ENCODE measurements at places on chromosomes 6 and 20. TPM values are rescaled to one million over a fixed set of nuclear protein-coding genes. Genes with fewer than 3 reads are reported as not detected.

SLC24A3 gene
- total RNA-seq: not detected

GRCh38 chr6:36615018-36615761 is 21.0 kb downstream of the SRSF3 start:
- no peak for DNase-seq

- no peak for DNase-seq
Observed at GRCh38 chr20:60202046-60202445, 243.8 kb downstream of the CDH26 start.

DNA sequence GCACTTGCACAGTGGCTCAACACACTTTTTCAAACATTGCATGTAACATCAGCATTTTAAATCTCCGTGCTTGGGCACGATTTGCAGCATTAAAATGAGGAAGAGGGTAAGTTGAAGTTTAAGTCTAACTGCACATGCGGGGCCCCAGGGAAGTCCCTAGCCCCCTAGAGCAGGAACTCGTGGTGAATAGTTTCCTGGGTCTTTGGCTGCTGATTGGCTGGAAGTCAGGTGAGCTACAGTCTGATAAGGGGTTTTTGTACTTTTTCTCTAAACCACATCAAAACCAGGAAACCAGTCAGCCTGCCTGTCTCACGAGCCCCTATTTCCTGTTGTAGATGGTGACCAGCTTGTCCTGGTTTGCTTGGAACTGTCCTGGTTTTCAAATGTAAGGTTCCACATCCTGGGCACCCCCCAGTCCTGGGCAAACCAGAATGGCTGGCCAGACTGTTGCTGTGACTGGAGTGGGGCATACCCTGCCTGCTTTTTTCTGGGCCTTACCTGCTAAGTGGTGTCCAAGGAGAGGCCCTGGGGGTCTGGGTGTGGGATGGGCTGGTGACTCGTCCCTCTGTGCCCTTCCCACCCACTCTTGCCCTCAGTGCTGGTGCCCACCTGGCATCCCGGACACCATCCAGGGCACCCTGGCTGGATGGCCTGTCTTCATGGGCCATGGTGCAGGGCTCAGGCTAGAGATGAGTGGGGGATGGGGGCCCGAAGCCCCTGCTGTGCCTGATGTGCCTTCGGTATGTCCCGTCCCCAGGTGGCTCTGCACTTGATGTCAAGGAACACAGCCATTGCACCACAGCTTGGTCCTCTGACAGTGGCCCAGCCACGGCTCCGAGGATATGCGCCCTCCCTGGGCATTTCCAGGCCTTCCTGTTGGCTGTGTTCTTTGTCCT is 31.8 kb downstream of the SUN5 start:
- DNase-seq: peak; percentile 32

DNA sequence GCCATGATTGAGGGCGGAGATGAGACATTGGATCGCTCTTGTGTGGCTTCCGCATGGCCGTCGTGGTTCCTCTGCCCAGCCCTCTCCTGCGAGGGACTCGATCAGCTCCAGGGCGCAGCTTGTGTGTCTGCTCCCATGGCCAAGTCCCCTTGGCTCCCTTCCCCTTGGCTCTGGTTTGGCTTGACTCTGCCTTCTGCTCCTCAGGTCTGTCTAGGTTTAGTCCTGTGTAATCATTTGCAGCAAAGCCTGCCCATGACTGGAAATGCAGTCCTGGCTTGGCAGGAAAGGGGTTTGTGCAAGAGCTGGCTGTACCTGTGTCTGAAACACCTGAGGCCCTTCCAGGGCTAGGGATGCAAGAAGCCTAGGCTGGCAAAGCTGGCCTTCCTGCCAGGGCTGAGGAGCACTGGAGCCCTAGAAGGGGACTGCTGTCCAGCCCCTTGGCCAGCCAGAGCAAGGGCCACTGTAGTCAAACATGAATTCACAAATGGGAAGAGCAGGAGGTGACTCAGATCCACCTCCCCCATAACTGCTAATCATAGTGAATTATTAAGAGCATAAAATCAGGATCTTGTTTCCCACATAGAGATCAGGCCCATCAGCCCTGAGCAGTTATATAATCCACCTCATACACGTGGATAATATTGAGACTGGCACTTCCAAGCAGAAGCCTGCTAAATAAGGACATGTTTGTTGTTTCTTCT is 196.8 kb downstream of the FARS2 start:
- no peak for DNase-seq

ADGB gene
- total RNA-seq: not detected

- no peak for DNase-seq
Observed at GRCh38 chr20:20084296-20084752, 32.0 kb downstream of the CFAP61 start.

KCNK15 gene
- total RNA-seq: not detected

DNA sequence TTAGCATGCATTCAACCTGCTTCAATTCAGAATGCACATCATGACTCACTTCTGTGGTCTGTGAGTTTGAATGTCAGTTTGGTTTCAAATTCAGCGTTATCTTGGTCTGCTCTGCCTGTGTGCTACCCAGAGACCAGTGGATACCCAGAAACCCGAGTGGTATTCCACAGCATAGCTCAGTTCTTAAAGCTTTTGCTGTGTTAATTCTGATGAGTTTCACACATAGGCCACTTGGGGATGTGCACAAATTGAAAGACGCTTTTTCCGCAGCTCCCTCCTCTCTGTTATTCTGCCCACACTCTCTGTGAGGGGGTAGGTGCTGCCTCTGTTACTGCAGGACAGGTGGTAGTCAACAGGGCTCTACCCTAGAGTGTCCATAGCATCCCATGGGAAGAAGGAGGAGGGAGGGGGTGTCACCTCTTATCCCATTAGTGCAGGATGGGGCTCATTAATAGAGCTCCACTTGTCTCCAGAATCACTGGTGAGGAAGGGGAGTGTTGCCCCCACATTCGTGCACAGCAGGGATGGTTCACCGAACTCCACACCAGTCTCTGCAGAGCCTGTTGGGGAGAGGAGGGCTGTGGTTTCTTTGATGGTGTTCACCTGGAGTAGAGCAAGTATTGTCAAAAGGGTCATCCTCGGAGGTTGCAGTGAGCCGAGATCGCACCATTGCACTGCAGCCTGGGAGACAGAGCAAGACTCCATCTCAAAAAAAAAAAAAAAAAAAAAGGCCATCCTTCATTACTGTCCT is 29.2 kb upstream of the SDCBP2 start:
- no peak for DNase-seq

CDH4 gene
- total RNA-seq: not detected

- DNase-seq: no peak
Observed at GRCh38 chr20:33675136-33675959, 1.1 kb upstream of the NECAB3 start.

DNA sequence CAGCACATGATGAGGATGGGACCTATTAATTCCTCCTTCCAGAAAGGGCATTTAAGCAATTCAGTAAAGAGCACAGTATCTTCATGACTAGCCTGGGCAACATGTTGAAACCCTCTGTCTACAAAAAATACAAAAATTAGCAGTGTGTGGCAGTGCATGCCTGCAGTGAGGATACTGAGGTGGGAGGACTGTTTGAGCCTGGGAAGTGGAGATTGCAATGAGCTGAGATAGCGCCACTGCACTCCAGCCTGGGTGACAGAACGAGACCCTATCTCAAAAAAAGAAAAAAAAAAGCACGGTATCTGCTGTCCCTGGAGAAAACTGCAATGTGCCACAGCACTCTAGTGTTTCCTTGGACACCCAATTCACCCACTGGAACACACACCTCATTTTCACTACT is 18.4 kb downstream of the SAMD3 start:
- DNase-seq: no peak

CDH26 gene
- total RNA-seq: not detected

GRCh38 chr20:45452772-45453691 is 16.5 kb upstream of the WFDC2 start:
- DNase-seq: no peak

GRCh38 chr6:119565893-119566292 is 216.3 kb upstream of the MAN1A1 start:
- DNase-seq: no peak

GRCh38 chr6:41786451-41787218 is 859 bp upstream of the TOMM6 start:
- peak; percentile 82 for DNase-seq

GRCh38 chr6:170444056-170444591 is 109.0 kb downstream of the PSMB1 start:
- DNase-seq: no peak

GRCh38 chr6:48817333-48818051 is 645.6 kb downstream of the MMUT start:
- DNase-seq: no peak

GRCh38 chr20:40339661-40340449 is 349.2 kb downstream of the MAFB start:
- no peak for DNase-seq

DNA sequence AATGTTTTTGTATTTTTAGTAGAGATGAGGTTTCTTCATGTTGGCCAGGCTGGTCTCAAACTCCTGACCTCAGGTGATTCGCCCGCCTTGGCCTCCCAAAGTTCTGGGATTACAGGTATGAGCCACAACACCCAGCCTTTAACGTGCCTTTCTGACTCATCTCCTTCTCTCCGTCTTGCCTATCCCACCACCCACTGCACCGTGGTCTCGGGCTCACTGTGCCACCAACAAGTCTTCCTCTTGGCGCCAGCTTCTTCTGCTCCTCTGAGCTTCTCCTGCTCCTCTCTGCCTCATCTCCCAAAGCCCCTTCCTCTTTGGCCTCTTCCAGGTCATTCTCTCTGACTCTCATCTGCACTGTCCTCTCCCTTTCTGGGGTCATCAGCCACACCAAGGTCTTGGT is 41.0 kb downstream of the TMEM242 start:
- DNase-seq: no peak

SYCP2 gene
- 2.6 TPM for total RNA-seq

GRCh38 chr6:100726666-100727065 is 154.5 kb downstream of the ASCC3 start:
- no peak for DNase-seq

DNA sequence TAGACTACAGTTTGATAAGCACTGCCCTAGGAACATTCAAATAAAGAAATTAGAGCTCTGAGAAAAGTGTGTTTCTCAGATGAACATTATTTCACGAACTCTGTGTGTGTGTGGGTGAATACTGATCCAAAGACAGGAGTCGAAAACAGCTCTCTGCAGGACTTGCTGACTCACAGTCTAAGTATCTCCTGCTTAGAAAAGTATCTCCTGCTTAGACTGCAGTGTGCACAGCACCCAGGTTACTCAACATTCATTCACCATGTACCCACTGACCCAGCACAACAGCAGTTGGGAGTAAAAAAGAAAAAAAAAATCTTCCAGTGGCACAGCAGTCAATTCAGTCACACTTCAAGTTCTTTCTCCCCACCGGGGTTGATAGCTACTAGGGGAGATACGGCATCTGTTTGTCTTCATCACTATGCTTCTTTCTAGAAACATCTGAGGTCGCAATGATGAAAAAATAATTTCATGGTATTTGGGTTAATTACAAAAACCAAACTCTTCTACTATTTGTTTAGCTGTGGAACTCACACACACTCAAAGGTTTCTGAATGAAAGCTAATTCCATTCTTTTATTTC is 48.0 kb downstream of the GCLC start:
- peak; percentile 80 for DNase-seq

DCDC2 gene
- total RNA-seq: not detected

FAXC gene
- total RNA-seq: 20.5 TPM

DNA sequence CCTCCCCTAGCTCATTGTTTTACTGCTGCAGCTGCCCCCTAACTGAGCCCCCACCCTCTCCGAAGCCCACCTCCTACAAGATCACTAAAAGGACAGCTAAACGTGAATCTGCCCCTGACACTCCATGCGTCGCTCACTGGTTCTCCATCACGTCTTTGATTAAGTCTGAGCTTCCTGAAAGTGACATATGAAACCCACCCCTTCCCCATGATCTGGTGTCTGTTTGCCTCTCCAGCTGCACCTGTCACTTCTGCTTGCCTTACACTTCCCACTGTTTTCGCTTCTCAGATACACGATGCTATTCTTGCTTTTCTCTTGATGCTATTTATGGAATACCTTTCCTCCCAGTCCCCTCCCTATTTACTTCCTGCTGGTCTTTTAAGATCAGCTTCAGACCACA is 8.0 kb upstream of the PERP start:
- DNase-seq: no peak

DNA sequence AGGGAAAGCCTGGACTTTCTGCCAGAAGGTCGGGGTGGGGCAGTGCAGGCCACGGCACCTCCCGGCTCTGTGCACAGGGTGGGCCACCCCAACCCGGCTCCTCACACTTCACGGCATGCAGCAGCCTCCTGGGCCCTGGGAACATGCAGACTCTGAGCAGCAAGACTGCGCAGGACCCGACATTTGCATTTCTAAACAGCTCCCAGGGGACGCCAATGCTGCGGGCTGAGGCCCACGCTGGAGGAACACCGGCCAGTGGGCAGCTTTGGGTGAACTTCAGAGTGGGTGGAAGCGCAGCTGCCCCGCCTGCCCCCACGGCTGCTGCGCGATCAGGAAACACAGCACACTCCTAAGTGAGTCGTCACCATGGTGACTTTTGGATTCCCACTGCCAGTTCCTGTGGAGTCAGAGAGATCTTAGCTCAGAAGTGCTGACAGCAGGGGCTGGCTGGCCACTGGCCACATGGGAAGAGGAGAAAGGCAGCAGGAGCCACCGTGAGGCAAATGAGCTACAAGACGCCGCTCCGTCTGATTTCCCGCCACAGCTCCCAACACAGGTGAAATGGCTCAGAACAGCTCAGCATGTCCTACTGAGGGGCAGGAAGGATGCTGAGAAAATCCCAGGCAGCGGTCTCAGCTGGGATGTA is 52.1 kb downstream of the RNASET2 start:
- no peak for DNase-seq

NRSN2 gene
- total RNA-seq: 43.1 TPM

DNA sequence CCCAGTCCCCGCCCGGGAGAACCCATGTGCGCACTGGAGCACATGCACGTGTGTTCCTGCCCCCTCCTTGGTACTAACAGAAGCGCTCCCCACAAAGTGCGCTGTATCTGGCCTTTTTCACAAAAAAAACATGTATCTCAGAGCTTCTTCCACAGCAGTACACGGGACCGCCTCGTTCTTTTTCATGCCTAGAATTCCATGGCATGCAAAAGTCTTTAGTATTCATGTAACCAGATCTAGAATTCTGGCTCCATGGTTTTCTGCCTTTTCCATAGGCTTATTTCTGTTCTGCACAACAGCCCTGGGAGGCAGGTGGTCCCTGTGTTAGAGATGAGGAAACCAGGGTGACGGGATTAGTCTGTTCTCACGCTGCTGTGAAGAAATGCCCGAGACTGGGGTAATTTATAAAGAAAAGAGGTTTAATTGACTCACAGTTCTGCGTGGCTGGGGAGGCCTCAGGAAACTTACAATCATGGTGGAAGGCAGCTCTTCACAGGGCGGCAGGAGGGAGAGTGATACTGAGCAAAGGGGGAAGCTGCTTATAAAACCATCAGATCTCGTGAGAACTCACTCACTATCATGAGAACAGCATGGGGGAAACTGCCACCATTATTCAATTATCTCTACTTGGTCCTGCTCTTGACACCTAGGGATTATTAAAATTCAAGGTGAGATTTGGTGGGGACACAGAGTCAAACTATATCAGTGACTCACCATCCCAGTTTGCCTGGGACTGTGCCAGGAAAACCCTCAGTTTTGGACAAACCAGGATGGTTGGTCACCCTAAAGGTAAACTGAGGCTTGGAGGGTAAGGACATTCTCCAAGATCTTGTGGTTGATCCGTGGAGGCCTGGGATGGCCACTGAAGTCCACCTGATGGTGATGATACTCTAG is 41.0 kb downstream of the C20orf203 start:
- no peak for DNase-seq
